ENCODE measurements at places on chromosomes 12 and 14. TPM values are rescaled to one million over a fixed set of nuclear protein-coding genes. Genes with fewer than 3 reads are reported as not detected.

- DNase-seq, result no peak
Measured at GRCh38 chr12:79151956-79152355, 287.4 kb downstream of the SYT1 start.

DNA sequence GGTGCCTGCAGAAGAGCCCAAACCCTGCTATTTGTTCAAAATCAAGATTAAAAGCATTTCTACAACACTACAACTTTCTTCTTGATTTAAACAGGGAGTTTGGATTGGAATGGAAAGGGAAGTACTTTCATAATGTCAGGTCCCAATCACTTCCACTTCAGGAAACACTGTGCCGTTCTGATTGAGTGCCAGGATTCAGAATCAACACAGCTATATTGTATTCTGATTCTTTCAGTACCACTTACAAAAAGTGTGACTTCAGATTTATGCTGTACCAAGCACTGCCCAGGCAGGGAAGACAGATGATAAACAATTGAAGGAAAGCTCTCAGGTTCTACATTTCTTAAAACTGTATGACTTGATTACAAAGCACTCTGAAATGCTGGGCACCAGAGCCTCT, 3.2 kb downstream of the TDP1 start:
- no peak for DNase-seq

Gene BEGAIN
- total RNA-seq, result 4.2 TPM

- no peak for DNase-seq
Measured at GRCh38 chr12:113863455-113863845, 102.7 kb downstream of the RBM19 start.

Gene UBE2N
- 133 TPM for total RNA-seq

Gene HOXC4
- total RNA-seq, result 3.5 TPM

DNA sequence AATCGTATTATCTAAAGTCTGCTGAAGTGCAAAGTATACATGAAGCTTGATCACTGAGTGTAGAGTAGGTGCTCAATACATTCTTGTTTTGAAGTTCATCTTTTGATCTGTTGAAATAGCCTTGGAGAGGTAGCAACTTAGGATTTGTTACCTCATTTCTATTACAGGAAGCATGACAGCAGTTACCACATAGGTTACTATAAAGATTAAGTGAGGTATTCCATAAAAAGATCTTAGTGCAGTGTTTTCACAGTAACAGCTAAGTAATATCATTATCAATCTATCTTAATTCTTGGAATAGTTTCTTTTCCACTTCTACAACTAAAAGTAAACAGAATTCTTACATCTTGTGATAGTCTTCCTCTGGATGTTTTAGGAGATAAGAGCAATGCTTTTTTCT, 50.9 kb downstream of the BTBD7 start:
- no peak for DNase-seq

DNA sequence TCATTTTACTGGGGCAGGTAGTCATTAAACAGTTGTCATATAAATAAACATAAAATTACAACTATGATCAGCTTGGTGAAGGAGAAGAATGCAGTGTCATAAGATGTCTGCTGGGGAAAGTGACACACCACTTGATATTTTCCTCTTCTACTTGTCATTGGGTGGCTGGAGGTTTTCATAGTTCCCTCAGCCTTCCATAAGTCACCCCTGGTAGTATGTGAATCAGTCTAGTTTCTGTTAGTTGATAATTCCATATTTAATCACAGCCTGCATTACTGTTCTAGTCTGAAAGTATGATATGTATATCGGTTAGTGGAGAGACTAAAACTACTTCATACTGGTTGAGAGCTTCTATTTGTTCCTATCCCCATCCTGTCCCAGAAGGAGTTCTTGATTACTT, 38.2 kb downstream of the PLEKHA5 start:
- DNase-seq, result no peak

DNA sequence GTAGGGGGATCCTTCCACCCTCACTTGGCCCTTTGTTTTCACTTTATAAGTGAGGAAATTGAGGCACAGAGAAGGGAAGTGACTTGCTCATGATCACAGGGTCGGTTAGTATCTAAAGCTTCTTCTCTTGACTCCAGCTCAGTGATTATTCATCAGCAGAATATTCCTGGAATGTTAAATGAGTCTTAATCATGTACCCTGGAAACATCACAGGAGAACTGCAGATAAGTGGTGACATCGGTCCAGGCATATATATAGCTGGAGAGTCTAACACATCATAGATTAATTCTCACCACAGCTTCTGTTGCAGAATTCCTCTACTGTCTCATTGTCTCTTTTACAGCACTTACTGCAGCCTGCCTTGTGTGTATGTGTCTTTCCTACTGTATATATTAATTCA, 69.9 kb downstream of the PAH start:
- no peak for DNase-seq

DNA sequence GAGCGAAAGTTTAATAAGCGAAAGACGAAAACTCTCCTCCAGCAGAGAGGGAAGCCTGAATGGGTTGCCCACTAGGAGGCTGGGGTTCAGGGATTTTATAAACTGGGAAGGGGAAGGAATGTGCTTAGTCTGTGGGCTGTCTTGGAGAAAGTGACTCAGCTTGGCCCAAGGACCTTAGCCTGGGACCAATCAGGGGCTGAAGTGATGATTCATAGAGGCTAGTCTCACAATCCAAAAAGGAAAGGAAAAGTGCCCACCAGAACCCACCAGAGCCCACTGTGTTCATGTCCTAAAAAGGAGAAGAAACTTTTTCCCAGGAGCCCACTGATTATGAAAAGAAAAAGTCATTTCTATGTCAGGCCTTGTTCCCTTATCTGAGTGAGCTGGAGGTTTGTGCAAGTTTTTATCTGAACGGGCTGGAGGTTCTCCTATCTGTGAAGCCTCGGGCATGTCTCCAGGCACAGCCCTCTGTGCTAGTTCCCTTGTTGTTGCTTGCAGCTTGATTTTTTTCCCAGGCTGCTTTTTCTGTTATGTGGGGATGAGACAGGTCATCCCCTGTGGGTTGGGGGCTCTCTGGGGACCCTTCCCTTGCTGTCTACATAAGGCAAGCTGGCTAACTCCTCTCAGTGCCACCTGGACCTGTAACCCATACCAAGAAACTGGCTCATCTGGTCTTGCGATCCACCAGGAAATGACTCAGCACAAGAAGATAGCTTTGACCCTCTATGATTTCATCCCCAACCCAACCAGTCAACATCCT, 8.3 kb upstream of the GOLGA5 start:
- DNase-seq, result no peak

DNA sequence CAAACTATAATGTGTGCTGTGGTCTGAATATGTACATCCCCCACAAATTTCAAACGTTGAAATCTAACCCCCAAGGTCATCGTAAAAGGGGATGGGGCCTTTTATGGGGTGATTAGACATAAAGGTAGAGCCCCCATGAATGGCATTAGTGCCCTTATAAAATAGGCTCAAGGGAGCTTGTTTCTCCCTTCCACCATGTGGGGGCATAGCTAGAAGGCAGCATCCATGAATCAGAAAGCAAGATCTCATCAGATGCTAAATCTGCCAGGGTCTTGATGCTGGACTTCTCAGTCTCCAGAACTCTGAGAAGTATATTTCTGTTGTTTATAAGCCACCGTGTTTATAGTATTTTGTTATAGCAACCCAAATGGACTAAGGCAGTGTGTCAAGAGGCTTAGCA, 33.4 kb upstream of the IGF1 start:
- DNase-seq, result no peak

All from ureter (tissue), 1 donor.